Muscle of arm (tissue), 14 donors: ENCODE measurements at places on chromosomes 7 and 10. TPM values are rescaled to one million over a fixed set of nuclear protein-coding genes. Genes with fewer than 3 reads are reported as not detected.

The FRAT1 gene
- not detected for polyA plus RNA-seq

The ADK gene
- not detected for polyA plus RNA-seq

The SPDYE3 gene
- polyA plus RNA-seq, result 5.7 TPM

The ZWINT gene
- 34.1 TPM for polyA plus RNA-seq

The RBM20 gene
- 12.1 TPM for polyA plus RNA-seq

GRCh38 chr7:16204953-16205352, 216.4 kb downstream of the CRPPA start:
- no peak for DNase-seq

DNA sequence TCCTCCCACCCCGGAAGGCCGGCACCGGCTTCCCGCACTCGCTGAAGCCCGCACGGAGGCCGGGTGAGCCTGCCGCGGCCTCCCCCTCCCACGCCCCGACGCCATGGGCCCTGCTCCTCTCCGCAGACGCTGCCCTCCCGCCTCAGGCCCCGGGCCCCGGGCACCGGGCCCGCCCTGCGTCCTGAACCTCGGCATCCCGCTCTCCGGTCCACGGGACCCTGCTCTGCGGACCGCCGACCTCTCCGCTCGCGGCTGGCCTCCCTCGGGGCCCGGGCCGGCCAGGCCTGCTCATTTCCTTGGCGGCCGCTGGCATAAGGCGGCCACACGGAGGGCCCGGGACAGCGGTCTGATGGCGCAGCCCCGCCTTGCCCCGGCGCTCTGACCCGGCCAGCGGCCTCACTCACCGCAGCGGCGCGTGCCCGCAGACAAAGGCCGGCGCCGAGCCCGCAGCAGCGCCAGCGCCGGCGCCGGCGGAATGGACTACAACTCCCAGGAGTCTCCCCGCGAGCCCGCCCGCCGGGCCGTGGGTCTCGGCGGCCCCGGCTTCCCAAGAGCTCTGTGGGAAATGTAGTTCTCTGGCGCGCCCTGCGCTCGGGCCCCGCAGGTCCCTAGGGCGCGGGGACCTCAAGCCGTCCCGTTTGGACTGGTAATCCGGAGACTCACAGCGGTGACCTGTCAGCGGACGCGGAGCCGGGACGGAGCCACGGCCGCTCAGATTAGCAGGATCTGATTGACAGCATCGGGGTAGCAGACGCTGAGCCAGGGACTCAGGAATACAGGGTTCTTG, at the start of gene ZNF32:
Gene ZNF32 (minus strand): TSS at position 484 of the 787 bp plus-strand sequence. CDS start 2,748 bp downstream, outside the sequence.
- peak; percentile 88 for DNase-seq

GRCh38 chr7:117875566-117875965, 2.3 kb upstream of the CTTNBP2 start:
- no peak for DNase-seq

GRCh38 chr7:83038787-83039186, 123.9 kb downstream of the PCLO start:
- DNase-seq, result no peak

DNA sequence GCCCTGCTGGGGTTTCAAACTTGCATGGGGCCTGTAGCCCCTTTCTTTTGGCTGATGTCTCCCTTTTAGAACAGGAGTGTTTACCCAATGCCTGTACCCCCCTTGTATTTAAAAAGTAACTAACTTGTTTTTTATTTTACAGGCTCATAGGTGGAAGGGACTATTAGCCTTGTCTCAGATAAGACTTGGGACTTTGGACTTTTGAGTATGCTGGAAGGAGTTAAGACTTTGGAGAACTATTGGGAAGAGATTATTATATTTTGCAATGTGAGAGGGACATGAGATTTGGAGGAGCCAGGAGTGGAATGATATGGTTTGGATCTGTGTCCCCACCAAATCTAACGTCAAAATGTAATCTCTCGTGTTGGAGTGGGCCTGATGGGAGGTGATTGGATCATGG, 314.9 kb upstream of the SP8 start:
- DNase-seq, result no peak

- DNase-seq, result no peak
Observed at GRCh38 chr7:16295558-16295957, 125.8 kb downstream of the CRPPA start.

DNA sequence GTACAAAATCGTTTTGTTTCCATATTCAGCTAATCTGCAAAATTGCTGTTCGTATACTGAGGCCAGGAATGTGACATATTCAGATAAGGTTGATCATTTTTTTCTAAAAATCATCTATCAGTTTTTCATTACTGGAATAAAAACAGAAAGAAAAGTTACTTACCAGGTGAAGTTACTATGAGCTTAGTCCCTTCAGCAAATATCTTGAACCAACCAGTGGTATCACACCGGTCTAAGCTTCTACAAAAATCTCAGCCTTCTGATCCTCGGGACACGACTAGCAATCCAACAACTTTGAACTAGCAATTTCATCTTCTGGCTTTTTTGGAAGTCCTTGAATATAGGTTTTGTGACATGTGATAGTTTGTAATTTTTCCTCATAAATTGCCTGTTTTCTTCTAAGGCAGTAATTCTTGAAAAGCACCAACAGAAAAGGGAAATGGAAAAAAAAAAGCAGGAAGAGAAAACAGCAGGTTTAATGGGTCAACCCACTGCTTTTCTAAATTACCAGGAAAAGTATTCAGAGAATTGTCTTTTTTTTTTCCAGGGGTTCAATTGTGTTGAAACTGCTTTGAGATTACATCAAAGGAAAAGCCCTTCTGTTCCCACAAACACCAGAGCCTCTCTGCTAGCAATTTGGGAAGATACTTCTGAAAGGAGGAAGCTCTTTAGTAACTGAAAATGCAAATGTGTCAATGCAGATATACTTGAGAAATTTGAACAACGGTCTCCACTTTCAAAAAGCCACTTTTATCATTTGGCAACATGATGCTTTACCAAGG, 2.9 kb upstream of the TARP start:
- DNase-seq, result no peak

GRCh38 chr7:115789901-115790300, 240.7 kb downstream of the TFEC start:
- no peak for DNase-seq

DNA sequence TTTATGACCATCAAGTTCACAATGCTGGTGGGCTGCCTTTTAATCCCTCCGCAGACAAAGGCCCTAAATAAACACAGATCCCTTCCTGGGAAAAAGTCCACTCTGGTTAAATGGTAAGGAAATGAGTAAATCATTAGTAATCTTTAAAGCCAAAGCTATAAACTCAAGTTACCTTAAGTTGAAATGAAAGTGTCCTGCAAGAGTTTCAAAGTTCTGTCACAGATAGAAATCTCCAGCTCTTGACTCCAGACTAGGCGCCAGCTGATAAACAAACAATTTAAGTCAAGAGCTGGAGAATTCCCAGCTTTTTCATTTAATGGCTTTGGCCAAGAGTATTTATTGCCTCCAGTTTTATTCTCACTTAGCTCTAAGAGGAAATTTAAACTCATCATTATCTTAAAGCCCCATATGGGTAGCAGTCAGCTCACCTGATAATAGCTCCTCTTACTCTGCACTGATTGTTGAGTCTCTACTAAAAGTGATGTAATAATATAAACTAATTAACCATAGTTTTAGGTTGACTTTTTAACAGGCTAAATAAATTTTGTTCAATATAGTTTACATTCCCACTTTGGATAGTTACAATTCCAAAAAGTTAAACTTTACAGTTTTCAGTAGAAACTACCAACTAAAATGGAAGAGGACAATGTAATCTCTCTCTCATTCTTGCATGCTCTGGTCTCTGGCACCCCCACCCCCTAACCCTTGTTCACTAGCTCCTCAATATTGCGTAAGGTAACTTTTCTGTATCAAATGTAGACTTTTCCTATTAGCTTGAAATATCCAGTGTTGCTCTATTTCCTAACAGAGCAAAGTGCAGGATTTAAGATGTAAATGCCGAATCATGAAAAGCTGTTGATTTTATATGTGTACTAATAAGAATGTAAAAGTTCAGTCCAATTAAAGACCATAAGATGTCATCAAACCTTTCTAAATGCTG, 56.1 kb downstream of the HIBADH start:
- no peak for DNase-seq

DNA sequence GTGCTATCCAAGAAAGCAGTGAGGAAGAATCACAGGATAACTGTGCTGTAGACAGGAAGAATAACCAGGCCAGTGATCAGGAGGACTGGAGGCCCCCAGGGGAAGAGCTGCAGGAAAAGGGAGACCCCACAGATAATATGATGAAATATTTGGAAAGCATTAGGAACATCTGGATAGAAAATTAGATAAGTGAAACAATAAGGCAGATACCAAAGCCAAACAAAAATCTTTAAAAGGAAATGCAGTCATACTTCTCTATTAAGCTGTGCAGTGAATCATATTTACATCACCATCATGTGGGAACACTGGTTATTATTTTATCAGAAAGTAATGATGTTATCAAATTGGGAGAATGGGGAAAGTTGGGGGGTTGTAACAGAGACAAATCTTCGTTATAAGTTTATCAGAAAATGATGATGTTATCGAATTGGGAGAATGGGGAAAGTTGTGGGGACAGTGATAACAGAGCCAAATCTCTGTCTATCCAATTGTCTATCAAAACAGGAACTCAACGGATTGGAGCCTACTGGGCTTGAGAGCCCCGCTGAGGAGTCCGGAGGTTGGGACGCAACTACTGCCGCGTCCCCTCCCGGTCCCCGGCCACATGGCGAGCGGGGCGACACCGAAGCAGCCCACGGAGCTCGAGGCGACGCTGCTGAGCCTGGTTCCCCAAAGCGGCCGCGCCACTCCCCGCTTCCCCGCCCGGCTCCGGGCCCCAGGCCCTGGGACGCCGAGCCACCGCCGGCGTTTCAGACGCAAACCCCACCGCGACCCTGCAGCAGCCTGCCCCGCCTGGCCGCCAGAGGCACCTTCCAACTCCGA, 14.0 kb upstream of the RALA start:
- DNase-seq, result peak; percentile 78

DNA sequence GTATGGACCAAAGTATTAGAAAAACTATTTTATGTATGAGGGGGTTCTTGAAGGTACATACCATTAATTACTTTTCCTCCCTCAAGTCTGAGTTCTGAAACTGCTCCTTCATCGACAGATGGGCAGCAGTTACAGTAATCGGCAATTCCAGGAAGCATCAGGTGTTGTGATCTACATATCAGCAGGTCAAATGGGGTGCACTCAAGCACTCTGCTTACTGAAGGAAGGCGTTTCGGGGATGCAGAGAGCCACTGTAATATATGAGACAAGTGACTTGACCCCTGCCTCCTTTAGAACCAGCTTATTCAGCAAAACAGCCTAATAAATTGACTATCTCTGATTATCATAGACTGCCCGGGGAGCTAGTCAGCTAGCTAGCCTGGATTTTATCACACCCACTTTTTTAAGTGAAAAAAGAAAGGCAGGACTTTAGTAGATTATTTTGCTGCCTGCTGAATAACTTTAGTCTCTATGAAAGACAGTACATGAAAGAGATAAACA, 4.2 kb downstream of the SMNDC1 start:
- DNase-seq, result no peak

DNA sequence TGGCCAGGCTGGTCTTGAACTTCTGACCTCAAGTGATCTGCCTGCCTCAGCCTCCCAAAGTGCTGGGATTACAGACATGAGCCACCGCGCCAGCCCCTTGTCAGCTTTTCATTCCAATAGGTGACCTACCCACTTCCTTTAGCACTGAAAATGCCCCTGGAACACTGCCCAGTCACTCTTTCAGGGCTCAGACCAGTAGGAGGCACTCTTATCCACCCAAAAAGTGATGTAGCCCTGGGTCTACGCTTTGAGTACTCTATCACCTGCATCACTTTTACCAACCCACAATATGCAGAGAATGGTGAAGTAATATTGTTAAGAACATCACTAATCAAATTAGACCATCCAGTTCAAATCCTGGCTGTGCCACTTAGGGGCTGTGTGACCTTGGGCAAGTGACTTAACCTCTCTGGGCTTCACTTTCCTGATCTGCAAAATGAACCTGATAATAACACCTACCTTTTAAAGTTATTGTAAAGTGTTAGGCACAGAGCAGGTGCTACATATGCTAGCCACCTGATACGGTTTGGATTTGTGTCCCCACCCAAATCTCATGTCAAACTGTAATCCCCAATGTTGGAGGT, 5.2 kb downstream of the CALN1 start:
- no peak for DNase-seq

DNA sequence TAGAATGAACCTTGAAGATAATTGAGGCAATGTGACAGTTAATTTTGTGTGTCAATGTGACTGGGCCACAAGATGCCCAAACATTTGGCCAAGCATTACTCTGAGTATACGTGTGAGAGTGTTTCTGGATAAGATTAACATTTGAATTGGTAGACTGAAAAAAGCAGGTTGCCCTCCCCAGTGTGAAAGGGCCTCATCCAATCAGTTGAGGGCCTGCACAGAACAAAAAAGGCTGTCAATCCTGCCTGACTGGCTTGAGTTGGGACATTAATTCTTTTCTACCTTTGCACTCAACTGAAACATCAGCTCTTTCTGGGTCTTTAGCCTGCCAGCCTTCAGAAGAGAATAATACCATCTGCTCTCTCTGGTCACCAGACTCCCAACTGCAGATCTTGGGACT, 56.6 kb upstream of the PDE1C start:
- no peak for DNase-seq

- DNase-seq, result no peak
Observed at GRCh38 chr7:99505324-99505662, 831 bp downstream of the ZKSCAN5 start.
